Omental fat pad (tissue), 4 donors: ENCODE measurements at places on chromosomes 7 and 10. TPM values are rescaled to one million over a fixed set of nuclear protein-coding genes. Genes with fewer than 3 reads are reported as not detected.

DNA sequence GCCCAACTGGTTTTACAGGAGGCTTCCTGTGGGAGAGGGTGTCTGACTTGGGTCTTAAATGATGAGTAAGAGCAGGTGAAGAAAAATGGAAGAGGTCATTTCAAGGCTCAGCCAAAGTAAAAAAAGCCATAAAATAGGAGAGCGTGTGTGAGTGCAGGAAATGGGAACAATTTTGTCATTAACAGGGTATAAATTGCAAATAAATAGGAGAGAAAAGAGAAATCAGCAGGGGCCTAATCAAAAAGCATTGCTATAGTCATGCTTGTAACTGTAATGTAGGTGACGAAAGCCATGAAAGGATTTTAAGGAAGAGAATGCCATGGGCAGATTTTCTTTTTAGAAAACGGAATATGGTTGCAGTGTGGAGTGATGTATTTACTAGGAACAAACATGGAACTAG lies 15.7 kb upstream of the SEMA3A start:
- no peak for DNase-seq

- DNase-seq = no peak
These were observed 262.7 kb downstream of the CTNNA3 start for GRCh38 chr10:67433276-67433675.

GRCh38 chr10:14254368-14254767 lies 76.4 kb downstream of the FRMD4A start:
- no peak for DNase-seq

GRCh38 chr10:104367904-104368303 lies 14.3 kb downstream of the CFAP58 start:
- DNase-seq = no peak

- DNase-seq = no peak
These were observed 322.9 kb upstream of the NRP1 start for GRCh38 chr10:33657154-33657908.

- DNase-seq = no peak
These were observed 470.7 kb upstream of the KLF6 start for GRCh38 chr10:4255751-4256150.

DNA sequence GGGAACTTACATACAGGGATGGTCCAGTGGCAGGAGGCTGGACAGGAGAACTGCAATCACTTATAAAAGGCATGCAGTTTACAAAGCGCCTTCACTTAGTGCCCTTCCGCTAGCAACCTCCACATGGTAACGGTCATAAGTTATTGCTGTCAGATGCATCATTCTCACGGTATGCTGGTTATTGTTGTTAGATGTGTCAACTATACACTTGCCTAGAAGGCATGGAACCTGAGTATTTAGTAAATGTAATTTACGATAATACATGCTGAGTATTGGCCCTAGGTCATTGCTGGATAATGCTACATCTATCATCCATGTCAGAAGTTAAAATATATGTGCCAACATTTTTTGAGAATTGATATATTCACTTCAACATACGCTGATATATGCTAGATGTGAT lies 155.1 kb upstream of the MBL2 start:
- no peak for DNase-seq

DNA sequence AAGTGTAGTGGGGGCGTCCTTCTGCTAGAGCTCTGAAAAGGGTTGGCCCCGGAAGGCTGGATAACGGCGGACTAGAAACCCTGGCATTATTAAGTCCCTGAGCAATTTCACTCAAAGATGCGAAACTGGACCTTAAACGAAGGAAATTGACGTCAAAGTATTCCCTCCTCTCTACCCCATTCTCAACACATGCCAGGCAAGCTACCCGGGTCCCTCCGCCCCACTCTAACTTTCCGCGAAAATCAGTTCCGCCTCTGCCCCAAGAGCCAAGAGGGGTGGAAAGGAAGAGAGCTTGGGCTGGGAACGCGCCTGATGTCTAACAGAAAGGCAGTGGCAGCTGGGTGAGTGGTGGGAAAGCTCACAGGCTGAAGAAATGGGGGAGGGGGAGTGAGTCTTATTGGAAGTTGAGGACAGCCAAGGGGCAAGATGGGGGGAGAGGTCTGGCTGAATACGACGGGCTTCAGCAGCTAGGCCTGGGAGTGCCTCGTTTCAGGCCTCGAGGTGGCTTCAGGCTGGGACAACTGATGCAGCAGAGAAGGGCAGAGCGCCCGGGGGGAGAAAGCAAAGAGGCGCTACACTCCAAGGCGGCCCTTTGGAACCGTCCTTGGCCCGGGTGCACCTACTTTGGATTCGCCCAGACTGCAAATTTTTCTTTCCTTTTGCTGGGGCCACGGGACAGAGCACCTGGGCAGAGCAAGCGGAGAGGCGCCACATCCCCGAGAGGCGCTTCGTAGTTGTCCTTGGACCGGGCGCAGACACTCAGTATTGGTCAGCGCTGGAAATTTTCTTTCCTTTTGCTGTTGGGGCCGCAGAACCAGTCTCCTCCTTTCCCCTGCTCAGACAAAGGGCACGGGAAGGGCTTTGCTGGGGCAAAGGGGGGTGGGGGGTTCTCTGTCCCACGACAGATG lies 2.0 kb upstream of the FEZF1 start:
- DNase-seq = no peak

GRCh38 chr10:77537720-77538373 lies 99.8 kb downstream of the KCNMA1 start:
- DNase-seq = no peak

DNA sequence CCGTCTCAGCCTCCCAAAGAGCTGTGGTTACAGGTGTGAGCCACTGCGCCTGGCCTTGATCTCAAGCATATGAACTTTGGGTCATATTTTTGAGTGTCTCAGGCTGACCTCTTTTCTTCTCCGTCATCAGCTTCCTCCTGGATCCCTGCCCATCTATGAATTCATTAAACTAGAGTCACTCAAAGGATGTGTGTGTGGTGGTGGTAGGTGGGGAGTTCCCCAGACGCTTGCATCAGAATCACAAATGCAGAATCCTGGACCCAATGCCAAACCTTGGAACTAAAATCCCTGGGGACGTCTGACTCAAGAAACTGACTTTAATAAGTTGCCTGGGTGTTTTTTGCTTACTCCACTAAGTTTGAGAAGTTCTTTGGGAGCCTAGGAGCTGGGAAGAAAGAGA lies 6.7 kb upstream of the CREB5 start:
- peak; percentile 32 for DNase-seq

GRCh38 chr7:3200504-3200903 lies 100.5 kb upstream of the SDK1 start:
- no peak for DNase-seq

GRCh38 chr10:8811201-8811600 lies 756.7 kb downstream of the GATA3 start:
- no peak for DNase-seq

GRCh38 chr7:98826387-98826786 lies 43.4 kb downstream of the TMEM130 start:
- no peak for DNase-seq

GRCh38 chr7:33062023-33062781 lies at the start of gene NT5C3A:
TSS of gene NT5C3A (minus strand) at chr7:33062776. CDS start at chr7:33062705, 71 bp downstream.
- no peak for DNase-seq

GRCh38 chr10:49749556-49750491 lies 12.3 kb downstream of the OGDHL start:
- no peak for DNase-seq

DNA sequence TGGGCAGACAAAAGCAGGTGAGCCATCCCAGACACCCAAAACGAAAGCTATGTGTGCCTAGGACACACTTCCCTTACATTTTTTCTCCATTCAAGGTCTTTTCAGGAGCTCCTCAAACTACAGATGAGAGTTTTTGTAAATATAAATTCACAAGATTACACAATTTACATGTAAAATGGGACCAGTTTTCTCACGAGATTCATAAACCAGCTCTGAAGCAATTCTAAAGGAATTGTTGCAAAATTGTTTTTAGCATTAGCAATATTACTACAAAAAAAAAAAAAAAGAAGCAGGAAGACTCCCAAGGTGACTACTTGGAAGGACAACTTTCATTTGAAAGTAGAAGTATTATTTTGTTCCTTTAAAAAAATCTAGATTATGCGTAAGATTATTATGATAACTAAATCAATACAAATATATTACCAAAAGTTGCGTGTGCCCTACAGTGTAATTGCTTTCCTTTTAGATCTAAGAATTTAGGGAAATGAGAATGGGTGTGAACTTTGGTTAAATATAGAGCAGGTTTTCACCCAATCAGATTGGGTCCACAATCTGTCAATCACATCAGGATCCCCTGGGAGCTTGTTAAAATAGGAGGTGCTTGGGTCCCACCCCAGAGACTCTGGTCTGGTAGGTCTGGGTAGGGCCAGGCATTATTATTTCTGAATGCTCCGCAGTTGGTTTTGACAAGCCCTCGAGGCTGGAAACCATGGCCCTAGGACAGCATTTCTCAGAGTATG lies 72.2 kb downstream of the TBXAS1 start:
- no peak for DNase-seq

GRCh38 chr7:2702594-2702957 lies 14.6 kb downstream of the AMZ1 start:
- DNase-seq = no peak

DNA sequence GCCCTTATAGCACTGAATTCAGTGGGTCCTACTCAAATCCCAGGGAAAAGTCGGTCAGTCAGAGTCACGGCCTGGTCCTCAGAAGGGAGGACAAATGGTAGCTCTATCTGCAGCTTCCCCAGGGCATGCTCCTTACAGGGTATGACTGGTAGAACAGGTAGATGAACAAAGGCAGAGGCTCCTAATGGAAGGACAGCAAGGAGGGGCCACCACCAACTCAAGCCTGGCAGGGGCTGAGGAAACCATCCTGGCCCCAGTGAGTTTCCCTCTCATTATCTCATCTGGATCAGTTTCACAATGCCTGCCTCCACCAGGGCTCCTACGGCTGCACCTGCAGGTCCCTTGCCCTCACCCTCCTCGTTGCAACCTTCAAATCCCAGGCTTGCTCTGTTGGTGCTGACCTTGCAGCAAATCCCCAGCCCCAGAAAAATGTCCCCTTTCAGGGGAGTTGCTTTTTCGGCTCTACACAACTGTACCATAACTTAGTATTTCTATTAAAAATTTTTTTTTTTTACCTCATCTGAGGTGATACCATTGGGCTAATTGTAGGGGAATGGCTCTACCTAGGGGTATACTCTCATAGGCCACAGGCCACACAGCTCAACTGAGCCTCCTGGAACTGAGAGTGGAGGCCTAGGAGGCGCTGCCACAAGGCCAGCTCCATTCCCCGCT lies 2.4 kb upstream of the MYO1G start:
- DNase-seq = no peak

GRCh38 chr7:69035826-69036225 lies 562.4 kb upstream of the AUTS2 start:
- no peak for DNase-seq

- DNase-seq = no peak
These were observed 275.6 kb upstream of the AOAH start for GRCh38 chr7:36999626-37000485.

DNA sequence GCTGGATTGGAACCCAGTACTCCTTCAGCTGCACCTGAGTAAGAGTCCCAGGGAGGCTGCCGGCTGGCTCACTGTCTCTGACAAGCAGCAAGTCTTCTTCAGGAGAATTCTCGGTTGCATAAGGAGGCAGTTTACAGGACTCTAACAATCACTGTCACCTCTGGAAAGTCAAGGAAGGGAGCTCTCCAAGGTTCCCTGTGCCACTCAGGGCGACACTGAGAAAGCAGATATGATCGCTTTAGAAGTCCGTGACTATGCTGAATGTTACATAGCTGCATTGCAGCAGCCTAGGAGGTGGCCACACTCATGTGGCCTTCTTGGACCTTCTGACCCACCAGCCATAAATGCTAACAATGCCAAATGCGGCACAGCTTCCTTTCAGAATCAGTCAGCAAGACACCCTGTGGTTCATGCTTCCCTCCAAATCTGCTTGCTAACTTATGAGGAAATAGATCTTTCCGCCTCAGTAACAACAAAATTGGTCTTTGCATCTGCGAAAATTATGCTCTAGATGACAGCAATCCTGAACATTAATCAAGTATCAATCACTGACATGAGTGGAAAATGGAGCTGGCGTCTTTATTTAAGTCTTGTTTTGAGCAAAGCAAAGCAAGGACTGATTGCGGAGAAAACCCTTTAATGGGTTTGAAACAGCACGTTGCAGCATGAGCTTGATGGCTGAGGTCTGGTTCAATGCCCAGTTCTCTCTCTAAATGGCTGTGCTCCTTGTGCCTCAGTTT lies 132.9 kb downstream of the ATXN7L1 start:
- no peak for DNase-seq

DNA sequence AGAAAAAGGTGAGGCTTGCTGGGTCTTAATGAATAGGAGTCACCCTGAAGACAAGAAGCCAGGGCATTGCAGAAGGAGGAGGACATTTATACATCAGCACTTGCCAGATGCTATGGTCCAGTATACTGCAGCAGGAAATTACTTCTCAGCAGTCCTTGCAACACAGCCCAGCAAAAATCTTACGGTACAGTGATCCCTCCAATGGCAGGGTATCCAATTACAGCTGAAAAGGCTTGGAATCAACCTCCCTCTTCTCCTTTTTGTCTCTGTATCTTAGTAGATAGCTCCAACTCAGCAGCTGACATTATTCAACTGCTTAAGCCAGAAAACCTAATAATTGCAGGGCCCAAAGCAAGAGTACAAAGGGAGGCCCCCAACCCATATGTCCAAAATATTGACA lies 128.3 kb upstream of the COBL start:
- no peak for DNase-seq

DNA sequence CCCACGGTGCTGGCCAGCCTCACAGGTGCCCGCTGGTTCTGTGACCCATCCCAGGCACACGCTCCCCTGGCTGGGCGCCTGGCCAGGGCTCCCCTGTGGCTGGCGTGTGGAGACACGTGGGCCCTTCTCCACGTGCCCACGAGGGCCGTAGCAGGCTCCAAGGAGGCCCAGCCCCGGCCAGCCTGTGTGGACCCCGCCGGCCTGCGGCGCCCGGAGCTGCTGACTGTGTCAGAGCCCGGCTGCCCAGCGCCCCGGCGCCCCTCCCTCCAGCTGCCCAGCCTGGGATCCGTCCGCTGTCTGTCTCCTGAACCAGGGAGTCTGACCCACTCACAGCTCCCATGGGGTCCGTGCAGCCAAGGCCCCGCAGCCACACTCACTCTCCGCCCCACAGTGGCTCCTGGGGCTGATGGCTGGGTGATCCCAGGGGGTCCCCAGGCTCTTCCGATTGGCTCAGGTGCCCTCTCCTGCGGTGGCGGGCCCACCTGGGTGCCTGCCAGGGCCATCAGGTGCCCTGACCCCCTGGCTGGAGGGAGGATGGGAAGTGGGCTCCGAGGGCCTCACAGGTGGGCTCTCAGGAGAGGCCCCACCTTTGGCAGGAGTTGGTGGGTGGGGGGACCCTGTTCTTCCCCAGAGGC lies 9.6 kb downstream of the TMEM184A start:
- DNase-seq = no peak

Gene BCL7B
- total RNA-seq = 88.7 TPM

Gene NPSR1
- not detected for total RNA-seq

Gene SPDYE2B
- not detected for total RNA-seq

Gene RAPGEF5
- 66.7 TPM for total RNA-seq

Gene SPAM1
- not detected for total RNA-seq

Gene HK1
- 63.3 TPM for total RNA-seq

Gene VSTM2A
- total RNA-seq = not detected
